ENCODE measurements at places on chromosomes 11 and 22. TPM values are rescaled to one million over a fixed set of nuclear protein-coding genes. Genes with fewer than 3 reads are reported as not detected.

The CRYBB2 gene
- total RNA-seq = not detected

DNA sequence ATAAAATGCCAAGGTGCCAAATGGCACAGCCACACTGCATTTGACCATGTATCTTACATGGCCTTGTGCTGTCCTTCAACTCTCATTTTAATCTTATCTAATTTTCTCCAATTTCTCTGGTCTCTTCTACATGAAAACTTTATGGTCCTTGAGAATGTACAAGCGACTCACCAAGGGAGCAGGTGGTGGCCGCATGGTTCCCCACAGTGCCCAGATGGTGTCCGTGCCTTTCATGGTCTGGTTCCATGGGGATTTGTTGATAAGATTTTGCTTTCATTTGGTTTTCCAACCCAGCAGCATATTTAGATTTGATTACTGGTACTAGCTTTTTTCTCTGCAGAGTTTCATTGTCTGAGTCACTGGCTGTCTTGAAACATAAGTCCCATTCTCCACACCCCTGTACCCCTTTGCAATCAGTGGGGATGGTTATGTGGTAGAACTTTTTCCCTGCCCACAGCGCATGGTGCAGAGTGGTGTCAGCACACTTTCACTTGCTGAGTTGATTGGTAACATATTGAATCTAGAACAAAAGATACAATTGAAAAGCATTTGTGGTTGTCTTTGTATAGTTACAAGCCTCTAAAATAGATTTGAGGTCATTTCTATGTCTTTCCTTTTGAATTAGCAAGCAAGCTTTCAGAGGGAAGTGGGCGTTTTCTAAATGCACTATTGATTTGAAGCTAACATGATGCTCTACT is 24.1 kb downstream of the ZNRF3 start:
- no peak for DNase-seq

DNA sequence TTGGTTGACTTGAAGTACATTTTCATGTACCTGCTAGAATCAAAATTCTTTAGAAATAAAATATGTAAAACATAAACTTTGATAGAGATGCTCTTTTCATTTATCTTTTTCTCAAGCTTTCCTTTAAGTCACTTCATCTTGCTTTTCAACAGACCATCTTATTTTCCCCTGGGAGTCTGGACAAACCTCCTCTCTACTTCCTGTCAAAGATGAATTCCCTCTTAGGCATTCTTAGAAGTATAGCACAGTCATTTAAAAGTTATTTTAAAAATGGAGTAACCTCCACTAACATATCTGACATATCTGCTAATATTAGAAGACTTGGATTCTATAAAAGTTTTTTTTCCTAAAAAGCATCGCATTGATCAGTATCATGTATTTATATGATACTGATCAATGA is 84.8 kb upstream of the PAX6 start:
- no peak for DNase-seq

The ARHGAP20 gene
- total RNA-seq = under 0.01 TPM

DNA sequence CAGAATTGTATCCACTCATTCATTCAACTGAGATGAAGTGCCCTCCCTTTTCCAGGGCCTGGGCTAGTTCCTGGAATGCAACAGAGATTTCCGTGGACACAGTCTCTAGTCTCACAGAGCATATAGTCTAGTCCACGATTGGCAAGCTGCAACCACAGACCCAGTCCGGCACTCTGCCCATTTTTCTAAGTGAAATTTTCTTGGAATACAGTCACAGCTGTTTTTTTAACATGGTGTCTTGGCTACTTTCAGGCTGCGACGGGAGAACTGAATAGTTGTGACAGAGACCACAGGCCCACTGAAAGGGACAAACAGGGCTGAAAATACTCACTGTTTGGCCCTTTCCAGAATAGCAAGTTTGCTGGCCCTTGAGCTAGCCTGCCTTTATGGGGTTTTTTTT is 29.2 kb downstream of the ALG12 start:
- DNase-seq = no peak

The RAB39A gene
- total RNA-seq = not detected

DNA sequence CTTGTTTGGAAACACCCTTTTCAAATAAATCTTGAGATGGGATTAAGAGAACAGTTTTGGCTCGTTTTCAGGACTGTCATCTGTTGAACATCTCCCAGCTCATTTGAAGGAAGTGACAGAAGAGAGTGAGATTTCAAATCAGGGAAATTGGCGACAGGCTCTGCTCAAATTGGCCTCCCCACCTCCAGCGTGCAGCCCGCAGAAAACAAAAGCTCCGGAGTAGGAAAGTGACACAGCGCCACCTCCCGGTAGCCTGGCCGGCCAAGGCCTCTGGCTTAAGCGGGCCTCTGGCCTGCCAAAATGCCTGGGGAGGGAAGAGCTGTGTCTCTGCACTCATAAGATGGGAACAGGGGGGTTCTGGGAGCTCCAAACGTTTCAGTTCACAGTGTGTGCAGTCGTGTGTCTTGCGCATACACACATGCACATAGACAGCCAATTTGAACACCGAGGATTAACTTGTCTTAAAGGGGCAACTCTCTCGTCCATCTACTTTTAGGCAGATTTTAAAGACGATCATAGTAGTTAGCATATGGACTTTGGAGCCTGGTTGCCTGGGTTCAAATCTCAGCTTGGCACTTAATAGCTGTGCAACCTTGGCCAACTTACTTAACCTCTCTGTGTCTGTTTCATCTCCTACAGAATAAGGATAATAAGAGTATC is 132.7 kb upstream of the RCN1 start:
- peak; percentile 25 for DNase-seq

GRCh38 chr22:17678817-17679385 is 40.3 kb downstream of the BCL2L13 start:
- DNase-seq = no peak

DNA sequence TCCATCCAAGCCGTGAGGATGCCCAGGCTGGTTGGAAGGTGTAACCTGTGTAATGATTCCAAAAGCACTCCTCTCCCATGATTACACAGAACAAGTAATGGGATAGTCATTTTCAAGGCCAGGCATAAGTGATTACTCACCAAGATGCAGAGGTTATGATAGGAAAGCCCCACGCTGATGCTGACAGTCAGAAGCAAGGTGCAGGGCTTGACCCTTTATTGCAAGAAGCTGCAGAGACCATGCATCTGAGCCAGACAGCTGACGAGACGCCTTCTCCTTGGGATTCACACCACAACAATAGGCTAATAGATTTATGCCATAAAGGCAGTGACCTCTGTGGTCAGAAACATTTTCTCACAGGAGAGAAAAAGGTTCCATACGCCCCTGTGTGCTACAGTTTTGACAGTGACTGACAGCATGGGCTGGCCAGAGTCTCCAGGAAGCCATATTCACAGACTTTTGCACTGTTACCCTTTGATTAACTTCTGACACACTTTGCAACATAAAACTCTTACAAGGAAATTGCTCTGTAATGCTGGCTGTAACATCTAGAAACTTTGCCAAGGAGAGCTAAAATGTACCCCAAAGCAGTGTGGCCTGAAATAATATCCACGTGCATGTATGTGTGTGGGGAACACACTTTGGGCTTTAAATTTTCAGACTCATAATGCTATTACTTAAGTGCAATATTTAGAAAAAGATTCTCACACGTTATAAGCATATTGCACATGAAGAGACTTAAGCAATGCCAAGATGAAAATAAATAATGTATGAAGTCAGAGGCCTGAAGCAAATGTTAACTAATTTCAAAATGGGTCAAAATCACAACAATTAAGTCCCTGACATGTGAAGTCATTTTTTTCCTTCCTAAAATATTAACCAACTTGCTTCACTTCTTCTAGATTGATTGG is 1079.0 kb upstream of the TENM4 start:
- DNase-seq = peak; percentile 82

DNA sequence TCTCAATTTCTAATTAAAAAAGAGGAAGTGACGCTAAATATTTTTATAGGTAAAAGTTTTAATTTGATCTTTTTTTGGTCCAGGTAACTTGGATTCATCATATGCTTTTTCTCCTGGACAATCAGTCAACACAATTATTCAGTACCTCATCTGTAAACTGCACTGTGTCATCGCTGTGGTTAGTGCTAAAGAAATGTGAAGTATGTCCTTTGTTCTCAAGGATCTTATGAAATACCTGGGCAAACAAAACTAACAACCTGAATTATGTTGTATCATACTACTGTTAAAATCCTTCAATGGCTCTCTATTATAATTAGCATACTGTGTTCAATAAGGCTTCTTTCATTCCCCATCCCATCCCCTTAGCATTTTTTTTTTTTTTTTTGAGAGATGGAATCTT is 19.9 kb upstream of the SCN3B start:
- peak; percentile 90 for DNase-seq

GRCh38 chr11:66589996-66590675 is 2.7 kb downstream of the CCDC87 start:
- no peak for DNase-seq

GRCh38 chr11:16111690-16112089 is 244.7 kb downstream of the SOX6 start:
- DNase-seq = no peak

The C2CD3 gene
- total RNA-seq = 5.8 TPM

- no peak for DNase-seq
These were observed 11.6 kb upstream of the PDE2A start for GRCh38 chr11:72685560-72686480.

GRCh38 chr11:62931499-62932278 is 10.5 kb upstream of the CHRM1 start:
- no peak for DNase-seq

DNA sequence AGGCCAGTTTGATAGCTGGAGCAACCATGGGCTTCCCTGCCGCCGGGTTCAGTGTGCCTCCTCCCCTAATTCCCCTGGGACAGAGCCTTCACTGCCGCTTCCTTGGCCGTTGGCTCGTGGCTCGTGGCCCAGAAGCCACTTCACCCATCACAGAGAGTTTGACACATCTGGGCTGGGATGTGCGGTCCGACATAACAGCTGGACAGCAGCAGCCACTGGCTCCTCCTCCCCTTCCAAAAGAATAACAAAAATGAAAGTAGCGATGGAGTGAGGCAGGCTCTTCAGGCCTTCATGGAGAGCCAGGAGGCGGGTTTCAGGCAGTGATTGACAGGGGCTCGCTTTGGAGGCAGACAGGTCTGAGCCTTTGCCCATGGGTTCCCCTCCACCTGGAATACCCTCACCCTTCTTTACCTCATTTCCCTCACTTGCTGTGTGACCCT is 8.2 kb downstream of the CREB3L1 start:
- no peak for DNase-seq

The PGA4 gene
- total RNA-seq = not detected

- DNase-seq = peak; percentile 26
These were observed 25.2 kb upstream of the GCAT start for GRCh38 chr22:37782340-37783168.

GRCh38 chr11:61141601-61142028 is 19.6 kb downstream of the VPS37C start:
- DNase-seq = no peak

DNA sequence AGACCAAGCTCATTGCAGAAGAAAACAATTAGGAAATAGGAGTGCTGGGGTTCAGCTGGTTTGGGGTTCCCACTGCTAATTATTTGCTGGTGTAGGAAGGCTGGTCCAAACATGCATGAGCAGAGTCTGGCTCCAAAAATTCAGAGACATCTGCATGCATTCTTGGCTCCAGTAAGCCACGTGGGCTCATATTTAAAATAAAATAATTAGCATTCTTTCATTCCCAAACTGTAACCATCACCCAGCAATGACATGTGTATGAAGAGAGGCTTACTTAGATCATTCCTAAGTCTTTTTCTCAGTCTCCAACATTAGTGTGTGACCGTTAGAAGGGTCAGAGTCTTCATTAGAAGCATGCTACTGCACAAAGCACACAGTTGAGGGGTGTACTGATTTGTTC is 58.4 kb downstream of the EFCAB6 start:
- DNase-seq = no peak

- no peak for DNase-seq
These were observed 44.3 kb downstream of the THAP12 start for GRCh38 chr11:76336597-76336996.

The MS4A7 gene
- total RNA-seq = not detected

The SCGB2A2 gene
- not detected for total RNA-seq

The EIF1AD gene
- 44.5 TPM for total RNA-seq

DNA sequence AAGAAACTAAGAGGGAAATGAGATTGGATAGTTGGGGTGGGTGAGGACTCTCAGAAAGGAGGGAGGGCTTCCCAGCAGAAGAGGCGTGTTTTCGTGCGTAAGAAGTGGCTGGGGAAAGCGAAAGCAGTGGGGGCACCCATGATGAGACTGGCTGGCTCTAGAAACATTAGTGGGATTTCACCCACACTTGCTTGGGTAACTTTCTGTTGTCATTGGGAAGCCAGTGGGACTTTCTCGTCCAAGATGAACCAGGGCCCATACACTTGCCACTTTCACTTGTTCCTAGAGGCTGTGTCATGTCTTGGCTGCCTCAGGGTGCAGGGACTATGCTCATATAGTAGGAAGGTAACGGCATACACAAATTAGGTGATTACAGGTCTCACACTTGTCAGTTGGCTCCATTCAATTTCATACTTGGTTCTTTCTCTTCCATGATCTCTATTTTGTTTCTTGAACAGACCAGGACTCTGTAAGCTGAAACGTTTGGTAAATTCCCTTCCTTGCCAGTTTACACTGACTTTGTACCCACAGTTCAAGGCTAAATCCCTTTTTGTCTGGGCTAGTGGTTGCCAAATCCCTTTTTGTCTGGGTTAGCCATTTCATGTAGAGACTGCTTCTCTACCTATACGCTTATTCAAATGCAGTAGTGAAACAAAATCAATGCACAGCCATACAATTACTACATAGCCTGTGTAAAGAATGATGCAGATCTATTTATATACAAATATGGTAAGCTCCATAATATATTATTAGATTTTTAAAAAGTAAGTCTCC is 42.0 kb upstream of the CXCR5 start:
- DNase-seq = no peak

- DNase-seq = no peak
These were observed 103.5 kb upstream of the RCN1 start for GRCh38 chr11:31987118-31988005.

The TUB gene
- total RNA-seq = 0.26 TPM

Measured in bronchial epithelial cell (primary cell).